ENCODE measurements at places on chromosomes 7 and 10.

DNA sequence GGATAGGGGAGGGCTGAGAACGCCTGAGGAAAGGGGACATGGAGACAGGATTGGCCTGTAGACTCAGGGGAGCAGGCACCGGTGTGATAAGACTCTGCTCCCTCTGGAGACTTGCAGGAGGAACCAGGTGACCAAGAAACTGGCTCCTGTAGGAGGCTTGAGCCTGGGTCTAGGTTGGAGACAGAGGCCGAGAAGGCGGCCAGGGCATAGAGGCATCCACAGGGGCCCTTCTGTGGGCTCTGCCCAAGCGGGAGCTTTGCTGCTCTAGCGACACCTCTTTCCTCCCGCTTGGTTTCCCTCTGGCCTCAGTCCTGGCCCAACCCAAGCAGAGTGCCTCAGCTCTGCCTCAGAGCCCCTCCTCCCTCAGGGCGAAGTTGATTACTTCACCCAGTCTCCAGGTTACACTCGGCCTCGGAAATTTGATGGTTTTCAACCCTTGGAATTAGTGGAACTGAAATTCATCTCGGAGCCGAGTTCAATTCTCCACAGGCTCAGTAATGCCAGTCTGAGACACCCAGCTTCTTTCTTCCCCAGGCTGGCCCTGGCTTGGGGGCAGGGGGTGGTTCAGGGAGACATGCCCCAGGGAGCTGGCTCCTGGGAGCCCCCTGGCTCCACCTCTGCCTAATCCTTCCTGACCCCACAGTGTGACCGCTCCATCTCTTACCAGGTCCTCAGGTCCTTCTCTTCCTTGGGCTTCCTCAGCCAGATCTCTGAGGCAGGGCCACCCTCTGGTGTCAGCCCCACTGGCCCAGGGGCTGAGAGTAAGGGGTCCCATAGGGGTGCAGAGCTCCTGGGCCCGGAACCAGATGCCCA is 60.4 kb downstream of the PAX2 start:
- no peak for DNase-seq

DNA sequence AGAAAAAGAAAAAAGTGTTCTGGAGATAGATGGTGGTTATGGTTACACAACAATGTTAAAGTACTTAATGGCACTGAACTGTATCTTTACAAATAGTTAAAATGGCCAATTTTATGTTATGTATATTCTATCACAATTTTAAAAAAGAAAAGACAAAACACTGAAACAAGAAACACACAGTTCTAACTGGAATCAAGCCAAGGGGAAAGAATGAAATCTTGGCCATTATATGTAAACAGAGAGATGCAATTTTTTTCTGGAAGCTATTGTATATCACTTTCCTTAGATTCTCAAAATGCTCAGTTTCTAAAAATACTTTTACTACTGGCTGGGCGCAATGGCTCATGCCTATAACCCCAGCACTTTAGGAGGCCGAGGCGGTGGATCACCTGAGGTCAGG is 4.1 kb downstream of the COA1 start:
- no peak for DNase-seq

- DNase-seq: no peak
Observed at GRCh38 chr7:98284335-98285036, 3.0 kb downstream of the BRI3 start.

DNA sequence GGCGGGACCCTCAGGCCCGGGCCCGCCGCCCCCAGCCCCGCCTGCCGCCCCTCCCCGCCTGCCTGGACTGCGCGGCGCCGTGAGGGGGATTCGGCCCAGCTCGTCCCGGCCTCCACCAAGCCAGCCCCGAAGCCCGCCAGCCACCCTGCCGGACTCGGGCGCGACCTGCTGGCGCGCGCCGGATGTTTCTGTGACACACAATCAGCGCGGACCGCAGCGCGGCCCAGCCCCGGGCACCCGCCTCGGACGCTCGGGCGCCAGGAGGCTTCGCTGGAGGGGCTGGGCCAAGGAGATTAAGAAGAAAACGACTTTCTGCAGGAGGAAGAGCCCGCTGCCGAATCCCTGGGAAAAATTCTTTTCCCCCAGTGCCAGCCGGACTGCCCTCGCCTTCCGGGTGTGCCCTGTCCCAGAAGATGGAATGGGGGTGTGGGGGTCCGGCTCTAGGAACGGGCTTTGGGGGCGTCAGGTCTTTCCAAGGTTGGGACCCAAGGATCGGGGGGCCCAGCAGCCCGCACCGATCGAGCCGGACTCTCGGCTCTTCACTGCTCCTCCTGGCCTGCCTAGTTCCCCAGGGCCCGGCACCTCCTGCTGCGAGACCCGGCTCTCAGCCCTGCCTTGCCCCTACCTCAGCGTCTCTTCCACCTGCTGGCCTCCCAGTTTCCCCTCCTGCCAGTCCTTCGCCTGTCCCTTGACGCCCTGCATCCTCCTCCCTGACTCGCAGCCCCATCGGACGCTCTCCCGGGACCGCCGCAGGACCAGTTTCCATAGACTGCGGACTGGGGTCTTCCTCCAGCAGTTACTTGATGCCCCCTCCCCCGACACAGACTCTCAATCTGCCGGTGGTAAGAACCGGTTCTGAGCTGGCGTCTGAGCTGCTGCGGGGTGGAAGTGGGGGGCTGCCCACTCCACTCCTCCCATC is 82.7 kb downstream of the PAX2 start:
- peak; percentile 37 for DNase-seq

DNA sequence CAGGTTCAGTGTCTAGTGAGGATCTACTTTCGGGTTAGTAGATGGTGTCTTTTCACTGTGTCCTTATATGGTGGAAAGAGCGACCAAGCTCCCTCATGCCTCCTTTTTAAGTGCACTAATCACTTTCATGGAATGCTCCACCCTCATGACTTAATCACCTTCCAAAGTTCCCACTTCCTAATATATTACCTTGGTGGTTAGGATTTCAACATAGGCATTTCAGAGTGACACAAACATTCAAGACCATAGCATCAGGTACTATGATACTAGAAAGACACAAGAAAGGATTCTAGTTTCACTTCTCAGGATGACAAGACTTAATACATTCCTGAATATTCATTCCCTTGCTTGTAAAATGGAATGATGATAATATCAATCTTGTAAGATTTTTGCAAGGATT is 119.1 kb upstream of the FAM3C start:
- DNase-seq: no peak

- DNase-seq: no peak
Observed at GRCh38 chr10:77392236-77392721, 245.3 kb downstream of the KCNMA1 start.

DNA sequence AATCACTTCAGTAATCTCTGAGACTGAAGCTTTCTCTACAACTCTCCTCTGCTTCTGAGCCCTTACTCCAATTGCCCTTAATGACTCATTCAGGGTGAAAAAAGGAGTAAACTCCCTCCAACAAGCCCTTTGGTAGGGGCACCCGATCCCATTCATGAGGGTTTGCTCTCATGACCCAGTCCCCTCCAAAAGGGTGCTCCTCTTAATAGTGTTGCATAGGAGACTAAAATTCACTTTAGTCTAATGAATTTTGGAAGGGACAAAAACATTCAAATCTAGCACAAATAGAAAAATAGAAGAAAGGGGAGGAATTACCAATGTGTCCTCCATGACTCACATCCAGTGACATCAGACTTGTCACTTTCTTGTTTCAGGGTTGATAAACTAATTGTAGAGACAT is 66.2 kb upstream of the CCNY start:
- DNase-seq: no peak

- peak; percentile 87 for DNase-seq
Observed at GRCh38 chr10:70815504-70816219, at the start of gene SGPL1. SGPL1 (plus strand) TSS chr10:70815948; CDS start chr10:70816854, 906 bp downstream.

- DNase-seq: no peak
Observed at GRCh38 chr10:115046686-115047236, 46.4 kb upstream of the ATRNL1 start.

DNA sequence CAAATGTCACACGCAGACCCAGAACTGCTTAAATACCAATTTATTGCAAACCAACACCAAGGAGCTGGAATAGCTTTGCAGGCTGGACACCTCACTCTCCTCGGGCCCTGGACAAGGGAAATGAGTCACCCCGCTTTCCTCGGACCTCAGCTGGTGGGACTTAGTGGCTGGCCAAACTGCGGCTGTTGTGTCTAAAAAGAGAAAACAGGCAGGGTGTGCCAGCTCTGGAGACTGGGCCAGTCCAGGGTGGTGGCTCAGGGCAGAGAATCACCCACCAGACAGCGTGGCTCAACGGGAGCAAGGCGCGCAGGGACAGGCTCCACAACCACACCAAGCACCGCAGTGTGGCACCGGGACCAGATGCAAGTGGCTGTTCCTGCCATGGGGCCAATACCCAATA is 58.2 kb upstream of the CAMK2B start:
- DNase-seq: no peak

DNA sequence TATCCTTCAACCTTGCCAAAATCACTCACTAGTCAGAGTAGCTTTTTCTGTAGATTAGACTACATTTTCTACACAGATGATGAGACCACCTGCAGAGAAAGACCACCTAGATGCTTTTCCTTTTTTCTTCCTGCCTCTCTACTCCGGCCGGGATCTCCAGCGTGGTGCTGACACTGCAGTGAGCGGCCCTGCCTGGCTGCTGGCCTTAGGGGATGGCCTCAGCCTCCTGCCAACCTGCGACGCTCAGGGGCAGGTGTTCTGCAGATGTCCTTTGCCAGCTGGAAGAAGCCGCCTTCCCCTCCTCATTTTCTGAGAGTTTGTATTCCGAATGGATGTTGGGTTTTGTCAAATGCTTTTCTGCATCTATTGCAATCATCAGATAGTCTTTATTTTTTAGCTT is 43.5 kb upstream of the NKX6-2 start:
- DNase-seq: no peak

DNA sequence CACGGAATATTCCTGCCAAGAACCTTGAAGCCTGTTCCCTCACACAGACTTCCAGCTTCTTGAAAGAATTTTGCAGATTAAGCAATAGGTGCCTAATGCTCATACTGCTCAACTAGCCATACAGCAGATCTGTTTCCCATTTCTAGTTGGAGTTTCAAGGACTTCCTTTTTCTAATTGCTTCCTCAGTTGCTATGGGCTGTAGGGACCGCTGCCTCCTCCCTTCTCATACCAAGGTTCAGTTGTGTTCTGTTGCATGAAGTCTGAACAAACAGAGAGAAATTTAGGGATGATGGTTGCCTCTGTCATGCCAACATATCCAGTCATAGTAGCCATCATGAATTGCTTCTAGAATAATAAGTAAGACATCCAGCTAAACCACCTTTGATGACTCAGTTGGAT is 6.8 kb downstream of the ITGA8 start:
- DNase-seq: no peak

DNA sequence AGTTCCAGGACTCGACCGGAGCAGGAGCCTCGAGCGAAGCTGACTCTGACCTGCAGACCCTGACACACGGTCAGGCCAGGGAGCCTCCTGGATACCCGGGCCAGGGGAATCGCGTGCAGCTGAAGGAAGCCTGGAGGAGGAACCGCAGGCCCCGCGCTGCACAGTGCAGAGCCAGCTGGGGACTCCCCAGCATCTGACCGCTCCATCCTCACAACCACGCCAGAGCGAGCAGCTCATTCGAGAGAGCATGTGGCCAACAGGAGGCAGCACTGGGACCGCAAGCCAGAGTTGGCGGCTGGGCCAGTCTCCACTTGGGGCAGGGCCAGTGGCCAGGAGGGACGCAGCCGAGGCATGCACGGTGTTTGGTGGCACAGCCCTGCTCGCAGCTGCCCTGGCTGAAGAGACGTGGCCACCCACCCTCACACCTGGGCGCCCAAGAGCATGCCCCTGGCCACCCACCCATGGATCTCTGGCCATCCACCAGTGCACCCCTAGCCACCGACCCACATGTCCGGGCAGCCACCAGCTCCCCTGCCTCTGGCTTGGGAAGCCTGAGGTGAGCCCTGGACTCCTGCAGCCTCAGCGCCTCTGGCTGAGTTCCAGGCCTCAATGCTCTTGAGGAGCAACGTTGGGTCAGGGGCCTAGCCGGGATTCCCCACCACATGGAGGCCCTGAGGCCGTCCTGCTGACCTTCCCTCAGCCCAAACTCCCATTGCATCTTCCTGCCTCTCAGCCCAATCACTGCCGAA is 213.9 kb downstream of the ELFN1 start:
- no peak for DNase-seq

DNA sequence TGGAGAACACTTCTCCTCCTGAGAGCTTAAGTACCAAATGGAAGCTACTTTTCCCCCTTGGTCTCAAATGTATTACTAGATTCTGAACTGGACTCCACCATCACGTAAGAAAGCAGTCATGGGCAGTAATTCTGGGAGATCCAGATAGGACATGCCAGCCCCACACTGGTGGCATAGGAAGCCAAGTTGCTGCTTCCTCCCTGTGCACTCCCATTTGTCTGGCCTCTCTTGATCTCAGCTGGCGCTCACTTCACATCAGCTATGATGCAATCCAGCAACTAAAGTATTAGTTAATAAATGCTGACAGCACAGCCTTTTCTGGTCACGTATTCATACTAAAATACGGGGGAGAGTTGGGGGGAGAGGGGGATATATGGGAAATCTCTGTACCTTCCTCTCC is 3.4 kb upstream of the IL6 start:
- no peak for DNase-seq

GRCh38 chr10:24866604-24867583 is 85.5 kb downstream of the PRTFDC1 start:
- no peak for DNase-seq

GRCh38 chr10:94125856-94126255 is 132.1 kb downstream of the PLCE1 start:
- DNase-seq: no peak

- DNase-seq: no peak
Observed at GRCh38 chr10:11163780-11164550, 146.3 kb downstream of the CELF2 start.

- peak; percentile 66 for DNase-seq
Observed at GRCh38 chr10:89032141-89032891, 41.7 kb downstream of the FAS start.

DNA sequence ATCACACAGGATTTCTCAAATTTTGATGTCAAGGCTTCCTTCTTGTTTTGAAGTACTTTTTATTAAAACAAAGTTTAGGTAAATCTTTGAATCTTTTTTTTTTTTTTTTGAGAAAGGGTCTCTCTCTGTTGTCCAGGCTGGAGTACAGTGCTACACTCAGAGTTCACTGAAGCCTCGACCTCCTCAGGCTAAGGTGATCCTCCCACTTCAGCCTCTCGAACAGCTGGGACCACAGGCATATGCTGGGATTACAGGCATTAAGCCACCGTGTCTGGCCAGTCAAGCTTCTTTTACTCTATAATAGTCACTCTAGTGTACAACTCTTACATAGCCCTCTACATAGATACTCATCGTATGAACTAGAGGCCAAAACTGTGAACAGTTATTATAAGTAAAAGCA is 3.4 kb downstream of the RUFY2 start:
- no peak for DNase-seq

GRCh38 chr7:23679898-23680413 is at the start of gene FAM221A:
FAM221A (plus strand) TSS chr7:23680199; CDS start chr7:23680219, 20 bp downstream.
- peak; percentile 82 for DNase-seq

GRCh38 chr10:126839094-126839761 is 66.0 kb upstream of the DOCK1 start:
- no peak for DNase-seq

DNA sequence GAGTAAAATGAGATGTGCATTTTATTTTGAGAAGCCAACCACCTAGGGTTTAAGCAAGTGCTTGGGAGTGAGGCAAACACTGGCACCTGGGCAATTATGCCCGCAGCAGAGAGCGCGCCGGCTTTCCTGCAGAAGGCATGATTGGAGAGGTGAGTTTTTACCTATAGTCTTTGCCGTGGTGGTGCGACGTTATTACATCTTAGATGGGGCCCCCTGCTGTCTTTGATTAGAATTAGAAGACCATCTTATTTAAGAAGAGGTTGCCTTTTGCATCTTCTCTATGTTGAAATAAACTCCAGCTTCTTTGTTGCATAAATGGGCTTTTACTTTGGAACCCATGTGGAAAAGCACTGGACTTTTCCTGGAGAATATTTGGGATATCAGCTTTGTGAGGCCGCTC is 409.5 kb downstream of the GLRX3 start:
- no peak for DNase-seq

All from activated T-cell treated with anti-CD3 and anti-CD28 coated beads for 48 hours (primary cell).